NCI-H1105 treated with DMSO at 0.1 percent for 48 hours (cell line): ENCODE measurements at places on chromosomes 5 and 9.

DNA sequence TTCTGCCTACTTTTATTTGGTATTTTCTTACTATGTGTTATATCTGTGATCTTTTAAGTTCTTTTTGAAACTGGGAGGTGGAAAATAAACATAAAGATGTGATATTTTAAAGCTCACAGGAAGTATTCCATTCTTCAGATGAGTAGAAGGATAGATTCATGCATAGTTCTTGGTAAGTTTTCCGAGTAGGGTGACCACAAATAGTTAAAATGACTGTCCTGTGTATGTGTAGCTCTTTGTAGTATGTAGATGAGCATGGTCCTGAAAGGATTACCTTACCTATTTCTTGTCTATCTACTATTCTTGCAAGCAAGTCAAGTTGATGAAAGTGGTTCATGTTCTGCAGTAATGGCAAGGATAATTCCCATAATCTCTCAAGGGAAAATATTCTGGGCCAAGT is 47.7 kb downstream of the SRFBP1 start:
- no peak for DNase-seq

DNA sequence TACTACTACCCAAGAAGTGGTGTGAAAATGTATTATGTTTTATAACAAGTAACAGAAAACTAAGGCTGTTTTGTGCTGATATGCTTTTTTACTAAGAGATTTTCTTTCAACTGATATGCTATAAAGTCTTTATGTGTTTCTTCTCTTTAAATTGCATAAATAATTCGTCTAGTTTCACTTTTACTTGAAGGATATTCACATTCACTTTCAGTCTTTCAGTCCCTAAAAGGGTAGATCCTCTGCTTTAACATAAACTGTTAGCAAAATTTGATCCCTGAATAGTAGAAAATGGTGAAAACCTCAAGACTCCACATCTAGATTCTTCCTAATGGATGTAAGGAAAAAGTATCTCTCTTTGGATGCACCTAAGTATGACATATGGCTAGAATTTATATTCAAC is 69.0 kb upstream of the FST start:
- no peak for DNase-seq

- no peak for DNase-seq
Observed at GRCh38 chr9:25677301-25678146, 720 bp downstream of the TUSC1 start.

- DNase-seq = no peak
Observed at GRCh38 chr9:32344551-32345182, 39.8 kb upstream of the ACO1 start.

DNA sequence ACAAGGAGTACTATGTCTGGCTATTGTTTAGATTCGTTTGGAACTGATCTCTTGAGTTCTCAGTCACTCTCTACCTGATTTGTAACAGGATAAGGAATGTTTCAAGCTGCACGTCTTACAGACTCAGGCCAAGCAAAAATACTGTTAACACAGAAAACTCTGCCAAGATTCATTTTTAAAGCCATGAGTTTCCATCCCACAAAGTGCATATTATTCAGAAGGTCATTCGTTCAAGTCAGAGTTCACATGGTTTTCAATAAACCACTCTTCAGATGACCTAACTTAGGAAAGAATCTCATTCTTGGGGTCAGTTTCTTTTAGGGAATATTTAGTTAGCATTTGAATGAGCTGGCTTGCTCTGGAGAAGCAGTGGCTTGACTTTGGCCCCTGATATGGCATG is 49.3 kb downstream of the F2R start:
- DNase-seq = no peak

GRCh38 chr9:36424289-36425055 is 24.4 kb upstream of the RNF38 start:
- no peak for DNase-seq

DNA sequence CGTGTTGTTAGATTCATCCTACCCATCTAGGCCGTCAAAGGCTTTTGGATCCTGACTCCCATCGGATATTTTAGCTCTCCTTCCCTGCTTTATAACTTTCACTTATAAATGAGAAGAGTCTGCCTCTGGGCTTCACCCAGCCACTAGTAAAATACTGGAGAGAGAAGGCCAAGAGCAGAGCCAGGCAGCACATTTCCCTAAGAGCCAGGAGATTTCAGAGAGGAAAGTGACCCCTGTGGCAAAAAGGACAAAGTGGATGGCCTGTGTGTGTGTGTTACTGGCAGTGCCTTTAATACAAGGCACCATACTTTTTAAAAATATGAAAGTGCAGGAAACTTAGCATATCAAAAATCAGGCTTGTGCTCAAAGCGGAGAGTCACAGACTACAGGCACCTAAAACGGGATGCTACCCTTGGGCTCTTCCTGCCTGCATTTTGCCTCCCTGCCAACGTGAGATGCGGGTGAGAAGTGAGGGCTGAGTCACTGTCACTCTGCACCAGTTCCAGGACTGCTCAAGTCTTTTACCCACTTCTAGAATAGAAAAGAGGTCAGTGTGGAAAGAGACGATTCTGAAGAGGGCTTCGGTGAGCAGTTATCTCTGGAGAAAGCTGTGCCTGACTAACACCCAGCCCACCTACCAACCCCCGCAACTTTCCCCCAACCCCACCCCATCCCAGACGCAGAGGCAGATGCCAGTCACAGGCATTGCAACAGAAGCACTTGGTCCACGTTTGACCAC is 15.9 kb downstream of the NFIL3 start:
- DNase-seq = no peak

- peak; percentile 49 for DNase-seq
Observed at GRCh38 chr5:64690417-64691151, at the start of gene SHISAL2B. SHISAL2B (plus strand) TSS chr5:64690503; CDS start chr5:64690624, 121 bp downstream.

DNA sequence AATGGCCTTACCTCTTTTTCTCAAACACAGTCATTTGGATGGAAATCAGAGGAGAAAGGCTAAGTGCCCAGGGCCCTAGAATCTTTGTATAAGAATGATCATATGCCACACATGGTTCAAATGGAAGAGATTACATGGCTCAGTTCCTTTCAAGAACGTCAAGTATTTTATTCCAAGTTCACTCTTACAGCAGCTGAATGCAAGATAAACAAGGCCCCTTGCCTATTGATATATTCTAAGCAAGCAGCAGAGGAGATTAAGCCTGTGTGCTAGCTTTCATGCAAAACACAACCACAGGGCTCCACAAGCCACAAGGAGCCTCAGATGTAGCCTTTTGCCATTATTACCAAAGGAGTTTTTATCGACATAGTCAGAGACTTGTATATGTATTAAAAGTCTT is 55.3 kb upstream of the SLCO6A1 start:
- no peak for DNase-seq

DNA sequence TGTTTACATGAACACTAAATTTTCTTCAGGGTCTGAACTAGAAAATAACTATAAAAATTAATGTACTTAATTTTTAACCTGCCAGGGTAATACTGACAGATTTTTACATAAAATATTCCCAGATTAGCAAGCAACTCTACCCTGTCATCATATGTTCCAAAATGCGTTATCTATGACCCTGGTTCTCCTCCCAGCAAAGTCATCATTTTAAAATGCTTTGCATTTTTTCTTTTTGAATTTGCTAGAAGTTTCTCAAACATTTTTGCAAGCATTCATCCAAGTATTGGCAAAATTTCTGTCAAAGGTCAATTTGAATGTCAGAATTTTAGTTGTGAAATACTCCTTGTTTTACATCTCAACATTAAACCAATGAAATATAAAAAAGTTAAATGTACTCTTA is 144.5 kb upstream of the FTMT start:
- DNase-seq = no peak

DNA sequence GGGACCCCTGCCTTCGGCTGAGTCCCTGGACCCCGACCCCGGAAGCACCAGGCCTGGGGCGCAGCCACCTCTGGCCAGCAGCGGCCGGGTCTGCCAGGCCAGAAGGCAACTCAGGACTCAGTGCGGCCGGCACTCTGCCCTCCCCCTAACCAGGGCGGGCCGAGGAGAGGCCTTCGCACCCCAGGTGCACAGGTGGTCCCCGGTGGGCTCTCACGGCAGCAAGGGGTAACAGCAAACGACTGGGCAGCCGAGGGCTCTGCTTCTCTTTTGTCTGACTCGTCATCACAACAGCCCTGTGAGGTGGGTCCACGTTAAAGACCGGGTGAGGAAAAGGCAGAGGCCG is 20.7 kb upstream of the NOTCH1 start:
- no peak for DNase-seq

GRCh38 chr5:157175071-157175612 is 5.5 kb upstream of the ITK start:
- no peak for DNase-seq

DNA sequence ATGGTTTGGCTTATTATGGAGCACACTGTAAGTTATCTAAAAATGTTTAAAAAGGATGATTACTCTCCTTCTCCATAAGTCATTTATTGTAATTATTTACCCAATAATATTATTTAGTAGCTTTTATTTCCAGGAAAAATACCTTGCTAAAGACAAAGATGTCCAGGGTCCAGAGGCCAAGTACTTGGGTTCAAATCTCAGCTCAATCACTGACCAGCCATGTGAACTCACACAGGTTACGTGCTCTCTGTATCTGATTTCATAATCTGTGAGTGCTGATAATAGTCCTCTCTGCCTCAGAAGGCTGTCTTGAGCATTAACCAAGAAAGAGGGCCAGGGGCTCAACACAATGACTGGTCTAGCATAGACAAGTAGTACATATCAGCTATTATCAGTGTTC is 27.0 kb downstream of the ALDH1A1 start:
- DNase-seq = no peak

- DNase-seq = no peak
Observed at GRCh38 chr9:89363311-89363670, 45.0 kb downstream of the SECISBP2 start.

GRCh38 chr5:101278011-101278687 is 375.1 kb upstream of the ST8SIA4 start:
- DNase-seq = no peak

DNA sequence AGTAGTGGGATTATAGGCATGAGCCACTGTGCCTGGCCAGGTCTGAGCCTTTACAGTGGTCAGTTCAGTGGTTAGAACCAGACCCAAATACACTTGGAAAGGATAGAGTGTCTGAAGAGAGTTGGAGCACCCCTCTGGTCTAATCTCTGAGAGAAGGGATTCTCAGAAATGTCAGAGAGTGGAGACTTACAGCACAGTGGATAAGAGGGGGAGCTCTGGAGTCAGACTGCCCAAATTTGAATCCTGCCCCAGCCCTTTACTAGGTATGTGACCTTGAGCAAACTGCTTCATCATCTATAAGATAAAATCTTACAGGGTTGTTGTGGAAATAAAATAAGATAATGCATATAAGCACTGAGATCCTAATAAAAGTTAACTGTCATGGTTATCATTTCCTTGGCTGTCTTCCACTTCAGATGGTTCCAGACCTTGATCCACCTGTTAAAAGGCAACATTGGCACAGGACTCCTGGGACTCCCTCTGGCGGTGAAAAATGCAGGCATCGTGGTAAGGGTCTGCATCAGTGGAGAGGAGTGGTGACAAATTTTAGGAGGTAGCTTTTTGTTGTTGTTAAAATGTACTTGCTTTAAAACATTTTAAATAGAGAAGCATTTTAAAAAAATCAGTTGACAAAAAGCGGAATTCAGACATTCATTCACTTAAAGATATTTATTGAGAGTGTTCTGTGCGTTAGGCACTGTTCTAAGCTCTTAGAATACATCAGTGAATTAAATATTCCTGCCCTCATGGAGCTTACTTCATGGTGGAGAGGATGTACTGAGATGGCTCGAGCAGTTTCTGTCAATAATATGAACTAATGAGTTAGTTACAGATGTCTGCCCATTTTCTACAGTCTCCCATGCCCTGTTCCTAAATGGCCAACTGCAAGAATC is 16.0 kb downstream of the SLC36A1 start:
- no peak for DNase-seq

DNA sequence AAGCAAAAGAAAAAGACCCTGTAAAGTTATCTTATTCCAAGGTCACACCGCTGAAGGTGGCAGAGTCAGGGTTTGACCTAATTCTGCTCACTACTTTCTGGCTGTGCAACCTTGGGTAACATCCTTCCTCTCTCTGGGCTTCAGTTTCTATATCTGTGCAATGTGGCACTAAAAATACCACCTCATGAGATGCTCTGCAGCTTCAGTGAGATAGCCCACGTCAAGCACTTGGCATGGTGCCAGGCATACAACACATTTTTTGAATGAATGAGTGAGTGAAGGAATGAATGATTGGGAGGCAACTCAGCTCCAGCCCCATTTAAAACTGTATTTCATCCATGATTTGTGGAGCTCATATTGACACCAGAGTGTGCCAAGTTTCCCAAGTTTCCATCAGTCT is 62.3 kb downstream of the FOXI1 start:
- DNase-seq = no peak

- no peak for DNase-seq
Observed at GRCh38 chr5:63959177-63959982, 2.9 kb downstream of the HTR1A start.

DNA sequence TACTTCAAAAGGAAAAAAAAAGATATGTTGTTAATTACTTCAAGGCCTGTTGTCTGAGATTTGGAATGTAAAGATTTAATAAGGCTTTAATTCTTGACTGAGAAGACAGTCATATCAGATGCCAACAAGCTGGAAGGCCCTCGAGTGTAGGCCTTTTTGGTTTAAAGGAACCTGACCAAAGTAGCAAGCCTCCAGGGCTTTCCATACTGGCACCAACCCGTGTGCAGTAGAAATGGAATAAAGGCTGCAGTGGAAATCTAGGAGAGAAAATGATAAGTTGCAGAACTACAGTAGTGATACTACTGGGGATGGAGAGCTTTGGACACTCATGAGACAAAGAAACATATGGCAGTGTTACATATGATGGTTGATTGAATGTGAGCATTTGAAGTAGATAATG is 358.0 kb downstream of the TAF11L14 start:
- DNase-seq = no peak

- DNase-seq = no peak
Observed at GRCh38 chr5:880816-881550, 11.6 kb downstream of the BRD9 start.

- DNase-seq = no peak
Observed at GRCh38 chr5:88948746-88949600, 66.0 kb upstream of the MEF2C start.

DNA sequence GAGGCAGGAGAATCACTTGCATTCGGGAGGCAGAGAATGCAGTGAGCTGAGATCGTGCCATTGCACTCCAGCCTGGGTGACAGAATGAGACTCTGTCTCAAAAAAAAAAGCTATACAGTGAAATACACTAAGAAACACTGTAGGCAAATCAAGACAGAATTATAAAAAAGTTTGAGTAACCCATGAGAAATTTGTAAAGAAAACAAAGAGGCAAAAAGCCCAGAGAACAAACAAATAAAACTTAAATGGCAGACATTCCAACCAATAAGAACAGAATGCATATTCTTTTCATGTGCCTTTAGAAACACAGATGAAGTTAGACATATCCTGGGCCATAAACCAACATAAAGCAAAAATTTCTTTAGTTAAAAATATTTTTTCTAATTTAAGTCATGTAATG is 30.6 kb downstream of the ZNF169 start:
- no peak for DNase-seq
